ENCODE measurements at places on chromosomes 5 and 9.

- no peak for DNase-seq
These were observed 776.0 kb upstream of the ACO1 start for GRCh38 chr9:31608416-31608815.

GRCh38 chr9:95023217-95024003 is 294.1 kb downstream of the FANCC start:
- DNase-seq, result peak; percentile 54

DNA sequence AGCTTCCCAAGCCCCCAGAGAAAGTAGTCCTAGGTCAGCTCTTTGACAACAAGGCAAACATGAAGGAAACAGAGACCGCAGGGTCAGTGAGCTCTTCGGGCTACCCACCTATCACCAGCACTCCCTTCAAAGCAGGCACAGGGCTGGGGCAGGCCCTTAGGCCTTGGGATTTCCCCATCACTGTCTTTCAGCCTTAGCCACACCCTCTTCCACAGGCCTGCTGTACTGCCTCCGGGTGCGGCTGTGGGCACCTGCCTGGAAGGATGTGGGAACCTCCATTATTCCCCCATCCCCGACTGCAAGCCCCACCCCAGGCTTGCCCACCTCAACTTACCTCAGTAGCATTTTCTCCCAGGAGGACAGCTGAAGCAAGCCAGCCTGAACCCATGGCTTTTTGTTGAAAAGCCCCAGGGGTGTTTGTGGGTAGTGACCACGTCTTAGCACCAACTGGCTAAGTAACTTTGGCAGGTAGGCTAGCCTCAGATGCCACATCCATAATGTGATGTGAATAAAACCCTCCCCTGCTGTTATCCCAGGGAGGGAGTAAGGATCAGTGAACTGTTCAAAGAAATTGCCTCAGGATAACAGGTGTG is 100.2 kb downstream of the PIK3R1 start:
- DNase-seq, result no peak

GRCh38 chr9:26375448-26375847 is 517.2 kb downstream of the CAAP1 start:
- DNase-seq, result no peak

DNA sequence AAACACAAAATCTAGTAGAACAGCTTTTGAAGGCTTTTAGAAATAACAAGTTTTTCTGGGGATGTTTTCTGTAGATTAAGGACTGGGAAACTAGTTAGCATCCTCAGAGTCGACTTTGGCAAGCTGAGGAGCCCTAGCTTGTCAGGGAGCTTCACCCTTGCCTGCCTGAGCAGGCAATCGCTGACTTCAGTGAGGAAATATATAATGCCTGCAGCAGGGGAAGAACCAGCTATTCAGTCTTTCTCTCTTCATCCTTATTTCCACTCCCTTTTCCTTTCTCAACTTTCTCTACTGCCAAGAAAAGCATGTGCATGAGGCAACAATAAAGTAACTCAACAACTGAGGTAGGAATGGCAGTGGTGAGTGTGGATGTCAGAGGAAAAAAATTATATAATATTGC is 54.7 kb downstream of the PLK2 start:
- no peak for DNase-seq

- DNase-seq, result peak; percentile 78
These were observed 19.3 kb downstream of the CDKN2A start for GRCh38 chr9:21974722-21975409.

Measured in SJSA1 (cell line).